ENCODE measurements at places on chromosomes 2 and 18.

DNA sequence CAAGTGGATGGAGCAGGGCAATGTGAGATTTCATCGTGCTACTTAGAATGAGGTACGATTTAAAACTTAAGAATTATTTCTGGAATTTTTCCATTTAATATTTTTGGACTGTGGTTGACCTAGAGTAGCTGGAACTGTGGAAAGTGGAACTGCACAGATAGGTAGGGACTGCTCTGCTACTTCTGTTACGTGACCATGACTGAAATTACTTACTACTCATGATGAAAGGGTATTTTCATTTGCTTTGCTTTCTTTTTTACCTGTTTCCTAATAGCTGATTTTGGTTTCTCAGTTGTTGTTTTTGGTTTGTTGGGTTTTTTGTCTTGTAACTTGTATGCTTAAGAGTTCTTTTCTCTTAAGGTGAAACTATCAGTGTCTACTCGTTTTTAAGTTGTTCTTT, 11.4 kb downstream of the UBE2E3 start:
- DNase-seq: no peak

- DNase-seq: no peak
These were observed 170.0 kb downstream of the HRH4 start for GRCh38 chr18:24630346-24630880.

DNA sequence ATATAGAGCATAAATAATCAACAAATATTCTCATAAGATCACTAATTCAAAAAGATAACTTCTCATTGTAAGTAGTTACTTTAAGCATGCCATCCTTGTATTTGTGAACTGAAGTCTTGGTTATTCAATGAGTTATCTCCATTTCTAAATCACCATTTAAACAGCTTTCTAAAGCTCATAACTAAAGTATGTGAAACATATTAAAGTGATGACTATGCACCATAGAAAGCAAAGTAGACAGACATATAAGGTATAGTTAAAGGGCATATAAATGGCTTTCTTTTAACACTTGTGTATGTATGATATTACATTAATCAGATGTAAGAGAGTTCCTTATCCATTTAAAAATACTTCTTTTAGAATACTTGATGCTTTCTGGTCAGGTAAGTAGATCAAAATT, 83.5 kb downstream of the IKZF2 start:
- DNase-seq: no peak

DNA sequence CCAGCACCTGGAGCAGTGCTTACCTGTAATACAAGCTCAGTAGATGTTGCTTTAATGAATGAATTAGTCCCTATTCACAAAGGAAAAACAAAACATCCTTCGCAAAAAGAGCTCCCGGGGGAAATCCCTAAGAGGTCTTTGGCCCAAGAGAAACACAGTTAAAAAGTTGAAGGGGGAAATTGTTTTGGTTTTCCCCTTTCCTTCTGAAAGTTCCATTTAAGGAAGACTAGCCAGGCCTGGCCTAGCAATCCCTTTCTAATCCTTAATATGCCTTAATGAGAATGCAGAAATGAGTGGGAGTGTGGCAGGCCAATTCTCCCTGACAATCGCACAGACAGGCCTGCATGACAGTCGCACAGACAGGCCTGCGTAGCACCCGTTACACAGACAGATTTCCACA, 33.5 kb upstream of the REL start:
- no peak for DNase-seq

- DNase-seq: no peak
These were observed 43.5 kb downstream of the CYP27C1 start for GRCh38 chr2:127176371-127177311.

DNA sequence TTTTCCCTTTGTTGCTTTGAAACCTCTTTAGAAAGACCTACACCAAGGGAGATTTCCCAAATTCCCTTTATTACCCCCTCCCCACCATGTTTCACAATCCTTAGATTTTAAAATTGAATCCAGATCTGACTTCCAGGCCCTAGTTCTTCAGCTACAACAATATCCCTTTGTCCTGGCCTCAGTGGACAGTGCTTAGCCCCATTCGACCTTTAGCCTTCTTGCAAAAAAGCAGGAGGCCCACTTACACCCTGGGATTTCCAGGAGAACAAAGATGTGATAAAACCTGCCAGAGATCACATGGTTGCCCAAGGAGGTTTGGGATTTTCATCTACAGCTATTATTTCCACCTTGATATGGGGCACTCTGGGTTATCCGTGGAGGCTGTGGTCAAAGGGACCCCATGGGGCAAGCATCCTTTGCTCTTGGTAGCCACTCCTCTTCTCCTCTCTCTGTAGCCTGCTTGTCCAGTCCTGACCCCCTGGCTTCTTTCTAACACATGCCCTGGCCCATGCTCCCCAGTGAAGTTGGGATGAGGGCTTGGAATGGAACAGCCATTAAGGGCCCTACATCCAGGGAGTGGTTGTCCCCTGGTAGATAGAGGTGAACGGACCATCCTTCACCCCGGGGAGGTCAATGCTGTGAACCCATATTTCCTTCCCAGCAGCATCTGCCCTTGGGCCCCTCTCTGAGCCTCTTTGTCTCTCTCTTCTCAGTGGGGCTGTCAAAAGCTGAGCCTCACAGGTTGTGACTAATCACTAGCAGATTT, 267.4 kb downstream of the DYSF start:
- no peak for DNase-seq

DNA sequence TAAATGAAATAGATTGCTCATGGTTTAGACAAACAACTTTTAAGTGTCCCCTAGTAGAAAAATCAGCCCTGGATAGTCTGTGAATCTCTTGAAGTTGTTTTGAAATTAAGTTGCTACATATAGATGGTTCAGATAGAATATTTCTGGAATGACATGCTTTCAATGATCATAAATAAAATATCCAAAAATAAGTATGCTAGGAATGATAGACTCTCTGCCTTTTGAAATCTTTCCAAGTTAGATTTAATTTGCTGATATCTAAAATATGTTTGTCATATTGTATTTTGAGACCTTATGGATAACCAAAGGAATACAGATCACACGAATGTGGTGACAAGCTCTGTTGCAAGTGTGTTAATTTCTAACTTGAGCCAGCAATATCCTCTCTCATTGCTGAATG, 488.7 kb downstream of the THSD7B start:
- DNase-seq: no peak

DNA sequence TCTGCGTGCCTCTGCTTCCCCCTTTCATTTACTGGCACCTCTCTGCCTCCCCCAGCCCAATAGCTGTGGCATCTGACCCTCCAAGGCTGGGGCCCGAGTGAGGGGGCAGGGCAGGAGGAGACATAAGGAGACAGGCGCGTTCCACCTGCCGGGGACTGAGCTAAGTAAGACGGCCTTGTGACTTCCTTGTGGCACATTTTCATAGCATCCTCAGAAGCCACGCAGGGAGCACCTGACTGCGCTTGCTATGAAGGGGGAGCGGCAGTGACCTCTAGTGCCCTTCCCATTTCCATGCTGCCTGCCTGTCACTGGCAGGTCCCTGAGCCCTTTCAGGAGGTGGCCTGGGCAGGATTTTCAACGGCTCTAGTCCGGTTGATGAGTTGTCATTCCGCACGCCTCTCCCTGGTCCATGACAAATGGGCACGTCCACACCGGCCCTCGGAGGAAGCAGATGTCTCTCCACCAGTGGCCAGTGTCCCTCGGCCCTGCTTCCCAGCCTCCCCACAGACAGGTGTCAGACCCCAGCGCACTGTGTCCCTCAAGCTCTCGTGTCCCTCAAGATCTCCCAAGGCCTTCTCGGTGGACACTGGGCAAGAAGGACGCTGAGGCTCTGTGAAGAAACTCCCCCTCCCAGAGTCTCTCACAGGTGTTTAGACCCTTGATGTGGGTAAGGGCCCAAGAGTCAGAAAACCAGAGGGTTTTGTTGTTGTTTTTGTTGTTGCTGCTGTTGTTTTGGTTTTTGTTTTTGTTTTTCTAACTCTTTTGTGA, 42.7 kb downstream of the CYP26B1 start:
- no peak for DNase-seq

DNA sequence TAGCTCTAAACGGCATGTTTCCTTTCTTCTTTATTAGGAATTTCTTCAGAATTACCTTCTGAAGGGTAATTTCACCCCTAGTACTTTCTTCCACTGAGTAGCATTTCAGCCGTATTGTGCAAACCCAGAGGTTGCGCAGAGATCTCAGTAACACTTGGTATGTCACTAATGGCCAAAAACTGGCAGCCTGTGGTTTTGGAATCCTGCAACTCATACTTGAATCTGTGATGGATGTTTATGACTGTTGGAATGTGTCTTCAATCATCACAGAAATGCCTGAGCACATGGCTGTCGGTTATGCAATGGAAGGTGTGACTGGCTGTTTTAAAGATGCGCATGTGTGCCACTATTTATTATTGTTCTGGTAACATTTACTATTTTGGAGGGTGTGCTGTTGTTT, 100.0 kb downstream of the COLEC12 start:
- no peak for DNase-seq

DNA sequence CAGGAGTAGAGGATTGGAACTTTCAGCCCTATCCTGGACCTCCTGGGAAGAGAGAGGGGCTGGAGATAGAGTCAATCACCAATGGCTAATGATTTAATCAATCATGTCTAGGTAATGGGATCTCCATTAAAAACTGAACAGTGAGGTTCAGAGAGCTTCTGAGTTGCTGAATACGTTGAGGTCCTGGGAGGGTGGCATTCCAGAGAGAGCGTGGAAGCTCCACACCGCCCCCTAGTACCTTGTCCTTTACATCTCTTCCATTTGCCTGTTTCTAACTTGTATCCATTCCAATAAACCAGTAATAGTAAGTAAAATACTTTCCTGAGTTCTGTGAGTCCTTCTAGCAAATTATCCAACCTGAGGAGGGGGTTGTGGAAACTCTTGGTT, 101.7 kb downstream of the B3GNT2 start:
- no peak for DNase-seq

- DNase-seq: no peak
These were observed 175.5 kb downstream of the SETBP1 start for GRCh38 chr18:44856157-44856556.

DNA sequence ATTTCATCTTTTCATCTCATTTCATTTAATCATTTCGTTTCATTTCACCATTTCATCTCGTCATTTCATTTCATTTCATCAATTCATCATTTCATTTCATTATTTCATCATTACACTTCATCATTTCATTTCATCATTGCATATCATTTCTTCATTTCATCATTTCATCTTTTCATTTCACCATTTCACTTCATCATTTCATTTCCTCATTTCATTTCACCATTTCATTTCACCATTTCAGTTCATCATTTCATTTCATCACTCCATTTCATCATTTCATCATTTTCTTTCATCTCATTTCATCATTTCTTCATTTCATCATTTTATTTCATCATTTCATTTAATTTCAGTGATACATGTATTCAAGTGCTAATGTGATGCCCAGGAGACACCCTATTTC, 127.1 kb downstream of the ANKRD30BL start:
- no peak for DNase-seq

- DNase-seq: peak; percentile 55
These were observed 157.8 kb downstream of the SMAD2 start for GRCh38 chr18:47772374-47773248.

DNA sequence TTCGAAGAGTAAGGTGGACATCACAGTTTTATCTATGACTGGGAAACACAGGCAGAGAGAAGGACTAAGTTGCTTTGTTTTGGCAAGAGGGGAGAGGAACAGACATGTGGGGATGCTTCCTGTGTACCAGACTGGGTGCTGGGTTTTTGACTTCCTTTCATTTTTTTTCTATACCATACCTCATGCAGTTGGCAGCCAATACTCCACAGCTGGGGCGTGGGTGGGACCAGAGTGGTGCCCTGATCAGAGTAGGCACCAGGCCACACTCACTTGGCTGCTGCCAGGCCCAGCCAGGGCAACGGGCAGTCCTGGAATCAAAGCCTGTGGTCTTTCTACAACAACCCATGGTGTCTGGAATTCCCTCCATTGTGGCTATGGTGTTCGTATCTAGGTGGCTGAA, 45.2 kb downstream of the SH3RF3 start:
- DNase-seq: no peak

- DNase-seq: no peak
These were observed 2.0 kb upstream of the BZW1 start for GRCh38 chr2:200809506-200810251.

- DNase-seq: no peak
These were observed 40.3 kb upstream of the ZSWIM2 start for GRCh38 chr2:186889101-186889879.

- no peak for DNase-seq
These were observed 13.9 kb downstream of the ARPC2 start for GRCh38 chr2:218230882-218231281.

- DNase-seq: peak; percentile 94
These were observed at the start of gene CXCR4 for GRCh38 chr2:136117909-136118818. TSS of gene CXCR4 (minus strand) at chr2:136118149. CDS start at chr2:136118060, 89 bp downstream.

GRCh38 chr2:130365075-130365474, 9.2 kb downstream of the PTPN18 start:
- DNase-seq: no peak

GRCh38 chr18:48022531-48023329, 92.3 kb upstream of the SMAD2 start:
- no peak for DNase-seq

- no peak for DNase-seq
These were observed 30.3 kb downstream of the AKAIN1 start for GRCh38 chr18:5166606-5167280.

DNA sequence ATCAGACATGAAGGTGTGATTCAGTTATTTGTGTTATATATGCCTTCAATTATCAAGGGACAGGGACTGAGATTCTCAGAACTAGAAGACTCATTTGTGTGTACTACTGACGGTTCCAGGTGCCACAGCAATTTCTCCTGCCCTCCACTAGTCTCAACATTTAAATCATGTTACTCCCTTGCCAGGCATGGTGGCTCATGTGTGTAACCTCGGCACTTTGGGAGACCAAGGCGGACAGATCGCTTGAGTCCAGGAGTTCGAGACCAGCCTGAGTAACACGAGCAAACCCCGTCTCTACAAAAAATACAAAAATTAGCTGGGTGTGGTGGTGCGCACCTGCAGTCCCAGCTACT, 1.1 kb downstream of the CNDP2 start:
- DNase-seq: no peak

DNA sequence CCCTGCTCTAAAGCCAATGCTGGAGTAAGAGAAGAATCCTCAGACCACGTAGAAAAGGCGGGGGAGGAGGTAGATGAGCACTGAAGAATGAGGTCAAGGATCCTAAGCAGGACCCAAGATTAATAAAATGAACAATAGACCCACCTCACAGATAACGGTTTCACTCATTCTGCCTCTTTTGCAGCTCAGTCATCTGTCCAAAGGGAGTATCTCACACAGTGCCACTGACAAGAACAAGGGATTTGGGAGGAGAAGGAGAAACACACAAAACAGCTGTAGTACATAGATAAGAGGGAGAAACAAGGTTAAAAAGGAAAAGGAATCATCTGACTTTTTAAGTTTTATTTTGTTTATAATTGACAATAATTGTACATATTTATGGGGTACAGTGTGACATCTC, 30.9 kb upstream of the SULT1C4 start:
- no peak for DNase-seq

GRCh38 chr2:110103061-110103961, 12.3 kb downstream of the MALL start:
- DNase-seq: no peak

DNA sequence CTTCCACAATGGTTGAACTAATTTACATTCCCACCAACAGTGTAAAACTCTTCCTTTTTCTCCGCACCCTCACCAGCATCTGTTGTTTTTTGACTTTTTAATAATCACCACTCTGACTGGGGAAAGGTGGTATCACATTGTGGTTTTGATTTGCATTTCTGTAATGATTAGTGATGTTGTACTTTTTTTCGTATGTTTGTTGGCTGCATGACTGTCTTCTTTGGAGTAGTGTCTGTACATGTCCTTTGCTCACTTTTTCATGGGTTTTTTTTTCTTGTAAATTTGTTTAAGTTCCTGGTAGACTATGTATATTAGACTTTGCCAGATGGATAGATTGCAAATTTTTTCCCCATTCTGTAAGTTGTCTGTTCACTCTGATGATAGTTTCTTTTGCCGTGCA, 574.8 kb downstream of the KCNJ3 start:
- no peak for DNase-seq
